ENCODE measurements at places on chromosomes 4 and X.

GRCh38 chrX:136597356-136597755, 50.6 kb upstream of the CD40LG start:
- no peak for DNase-seq

DNA sequence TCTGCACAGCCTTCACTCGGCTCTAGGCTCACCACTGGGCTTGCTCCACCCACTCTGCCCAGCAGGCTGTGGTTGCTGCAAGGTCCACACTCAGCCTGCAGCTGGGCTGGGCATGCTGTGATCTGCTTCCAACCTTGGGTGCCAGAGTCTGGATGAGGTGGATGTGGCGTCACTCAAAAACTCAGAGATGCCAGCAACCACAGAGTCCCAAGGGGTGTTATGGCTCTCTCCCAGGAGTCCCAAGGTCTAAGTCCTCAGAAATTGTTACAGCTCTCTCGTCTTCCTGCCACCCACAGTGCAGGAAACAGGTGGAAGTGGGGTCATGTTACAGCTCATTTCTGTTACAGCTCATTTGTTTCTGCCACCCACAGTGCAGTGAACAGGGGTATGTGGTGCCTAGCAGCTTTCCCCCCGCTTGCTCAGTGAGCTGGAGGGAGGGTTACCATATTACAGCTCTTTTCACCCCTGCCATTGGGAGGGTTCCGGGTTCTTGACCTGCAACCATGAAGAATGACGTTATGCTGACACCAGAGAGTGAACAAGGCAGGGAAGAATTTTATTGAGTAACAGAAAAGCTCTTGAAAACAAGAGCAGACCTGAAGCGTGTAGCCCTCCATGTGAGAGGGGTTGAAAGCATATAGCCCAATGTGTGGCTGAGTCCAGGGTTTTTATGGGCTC, 893.9 kb downstream of the PCDH7 start:
- DNase-seq = no peak

GRCh38 chrX:149512225-149512885, 7.2 kb upstream of the IDS start:
- DNase-seq = no peak

DNA sequence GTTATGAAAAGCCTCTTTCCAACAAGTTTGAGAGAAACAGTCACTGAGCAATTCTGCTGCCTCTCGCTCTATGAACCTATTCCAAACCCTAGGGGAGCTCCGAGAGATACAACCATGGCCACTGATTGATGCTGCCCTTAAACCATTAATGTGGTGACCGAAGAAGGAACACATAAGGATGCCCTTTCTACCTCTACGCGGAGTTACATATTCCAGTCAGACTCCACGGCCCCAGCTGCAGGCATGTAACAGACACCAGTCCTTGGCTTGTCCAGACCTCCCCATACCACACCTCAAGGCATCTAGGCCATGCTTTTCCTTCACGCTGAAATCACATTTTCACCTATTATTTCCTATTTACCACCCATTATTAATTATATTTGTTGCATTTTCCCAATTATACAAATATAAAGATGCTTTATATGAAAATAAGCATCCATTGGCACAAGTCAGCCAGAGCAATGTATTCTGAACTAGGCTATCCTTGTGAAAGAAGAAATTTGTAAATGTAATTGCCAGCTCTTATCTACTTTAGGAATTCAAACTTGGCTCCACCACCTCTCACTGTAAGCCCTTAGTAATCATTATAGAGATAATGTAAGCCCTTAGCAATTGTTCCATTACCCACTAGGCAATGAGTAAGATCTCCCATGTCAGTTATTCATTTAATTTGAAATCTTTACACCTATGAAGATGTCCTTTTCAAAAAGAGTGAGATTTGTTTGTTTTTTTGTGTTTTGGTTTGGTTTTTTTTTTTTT, 338.4 kb downstream of the NR3C2 start:
- DNase-seq = no peak

GRCh38 chrX:14616836-14617235, 87.5 kb downstream of the GLRA2 start:
- DNase-seq = no peak

GRCh38 chr4:80265571-80266252, 752 bp upstream of the FGF5 start:
- DNase-seq = no peak

GRCh38 chrX:29941287-29941686, 274.1 kb upstream of the MAGEB2 start:
- DNase-seq = no peak

DNA sequence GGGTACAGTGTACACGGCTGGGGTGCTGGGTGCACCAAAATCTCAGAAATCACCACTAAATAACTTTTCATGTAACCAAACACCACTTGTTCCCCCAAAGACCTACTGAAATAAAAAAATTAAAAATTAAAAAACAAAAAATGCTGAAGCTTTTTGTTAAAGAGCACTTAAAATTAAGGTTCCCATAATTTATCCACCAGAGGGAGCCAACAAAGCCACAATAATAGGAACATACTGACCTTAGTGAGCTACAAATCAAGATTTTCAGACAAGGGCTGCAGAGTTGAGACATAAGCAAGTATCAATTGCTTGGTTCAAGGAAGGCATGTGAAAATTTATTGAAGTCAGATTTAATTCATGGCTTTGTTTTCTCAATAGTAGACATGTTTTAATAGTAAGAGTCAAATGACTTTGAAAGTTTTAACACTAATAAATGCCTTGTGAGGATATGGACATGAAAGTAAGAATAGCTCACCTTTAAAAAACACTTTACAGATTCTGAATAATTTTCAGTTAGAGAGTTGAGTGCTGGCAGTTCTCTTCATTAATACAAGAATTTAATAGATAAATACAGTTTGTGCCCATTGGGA, 43.0 kb upstream of the SCOC start:
- no peak for DNase-seq

DNA sequence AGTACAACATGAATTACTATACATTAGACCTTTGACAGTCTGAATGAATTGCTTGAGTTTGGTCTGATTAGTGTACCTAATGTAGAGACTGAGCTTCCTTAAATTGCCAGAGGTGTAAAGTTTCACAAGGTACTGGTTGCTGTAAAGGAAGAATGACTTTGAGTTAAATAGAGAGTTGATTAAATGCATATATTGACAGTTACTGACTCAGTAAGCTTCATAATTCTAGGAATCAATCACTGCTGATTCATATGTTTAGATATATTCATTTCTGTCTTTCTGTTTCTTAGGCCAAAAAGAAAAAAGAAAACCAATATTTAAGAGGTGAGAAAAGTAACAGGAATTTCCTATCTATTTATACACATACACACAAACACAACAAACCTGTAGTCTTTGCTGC, 16.2 kb upstream of the ART3 start:
- no peak for DNase-seq

DNA sequence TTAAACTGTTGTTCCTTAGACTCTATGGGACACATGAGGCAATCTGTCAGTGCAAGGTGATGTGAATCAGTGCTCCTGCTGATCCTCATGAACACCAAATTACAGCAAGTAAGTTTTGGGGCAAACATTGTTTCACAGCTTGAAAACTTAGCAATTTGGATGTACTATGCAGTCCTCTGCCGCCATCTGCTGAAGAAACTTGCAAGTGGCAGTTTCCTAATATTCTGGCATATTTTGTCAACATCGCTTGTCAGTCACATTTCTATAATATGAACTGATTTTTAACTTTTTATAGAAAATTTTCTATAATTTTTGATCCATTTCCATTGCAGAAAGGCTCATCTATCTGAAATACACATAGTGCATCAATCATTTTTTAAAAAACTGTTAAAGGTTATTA, 56.3 kb downstream of the ZAR1 start:
- no peak for DNase-seq

DNA sequence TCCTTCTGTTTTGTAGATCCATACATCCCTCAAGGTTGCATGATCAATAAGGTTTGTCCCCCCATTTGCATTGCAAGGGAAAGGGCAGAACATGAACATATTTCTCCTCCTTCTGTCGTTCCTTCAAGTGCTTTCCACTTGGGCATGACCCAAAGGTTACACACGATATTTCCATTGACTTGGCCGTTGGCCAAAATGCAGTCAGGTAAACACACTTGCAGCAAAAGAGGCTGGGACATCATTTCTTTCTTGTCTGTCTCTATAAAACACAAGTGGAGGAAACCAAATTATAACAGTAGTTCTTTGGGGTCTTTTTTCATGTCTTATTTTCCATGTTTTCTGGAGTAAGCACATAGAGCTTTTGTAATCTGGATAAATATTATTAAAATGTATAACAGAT, 156.1 kb downstream of the FRAS1 start:
- no peak for DNase-seq

GRCh38 chrX:132665676-132666075, 176.8 kb upstream of the MBNL3 start:
- no peak for DNase-seq

- DNase-seq = no peak
Observed at GRCh38 chr4:41095973-41096372, 118.4 kb downstream of the APBB2 start.

DNA sequence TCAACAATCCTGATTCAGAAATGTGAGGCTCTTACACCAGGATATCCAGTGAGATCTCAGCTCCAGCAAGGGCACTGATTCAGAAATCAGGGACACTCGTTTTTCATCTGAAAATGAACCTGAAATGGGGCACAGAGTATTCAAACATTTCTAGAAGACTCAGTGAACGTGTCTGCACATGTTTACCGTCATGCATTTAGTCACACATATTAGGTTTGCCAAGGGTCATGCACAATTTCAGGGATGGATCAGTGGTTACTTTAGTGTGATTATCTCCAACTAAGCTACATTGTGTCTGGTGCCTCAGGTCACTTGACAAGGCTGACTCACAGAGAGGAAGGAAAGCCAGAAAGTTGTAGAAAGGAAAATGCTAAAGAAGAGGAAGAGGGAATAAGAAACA, 33.6 kb upstream of the SPANXN2 start:
- DNase-seq = no peak

- DNase-seq = no peak
Observed at GRCh38 chr4:6887591-6888371, 21.8 kb upstream of the TBC1D14 start.

DNA sequence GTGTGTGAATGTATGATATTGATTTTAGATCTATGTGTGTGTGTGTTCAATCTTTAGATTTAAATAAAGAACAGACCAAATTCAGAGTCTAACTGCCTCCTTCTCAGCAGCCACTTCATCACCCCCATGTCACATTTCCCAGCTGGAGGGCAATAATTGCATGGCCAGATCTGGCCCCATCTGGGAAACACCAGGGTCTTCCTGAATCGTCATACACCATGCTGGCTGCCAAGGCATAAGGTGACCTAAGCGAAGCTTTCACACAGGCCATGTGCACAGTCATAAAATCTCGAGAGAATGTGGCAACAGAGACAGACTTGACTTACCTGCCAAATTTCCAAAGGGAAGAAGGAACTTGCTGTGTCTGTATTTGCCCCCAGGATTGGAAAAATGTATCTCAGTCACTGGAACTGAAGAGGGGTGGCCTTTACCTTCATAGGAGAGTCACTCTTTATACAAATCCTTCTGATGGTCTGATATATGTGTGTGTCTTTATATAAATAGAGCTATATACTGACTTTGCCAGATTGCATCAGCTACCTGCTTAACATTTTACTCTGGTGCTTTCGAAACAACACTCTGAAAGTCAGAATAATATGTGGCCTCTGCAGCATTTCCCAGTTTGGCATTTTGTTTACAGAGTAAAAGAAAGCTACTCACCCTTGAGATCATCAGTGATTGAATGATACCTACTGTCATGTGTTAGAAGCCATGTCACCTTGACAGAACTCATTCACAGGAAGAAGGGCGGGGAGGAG, at the start of gene PLAC1:
TSS of gene PLAC1 (minus strand) at position 470 of the 758 bp plus-strand sequence. CDS start 91,789 bp downstream, outside the sequence.
- no peak for DNase-seq

GRCh38 chr4:47553329-47554125, 68.5 kb downstream of the ATP10D start:
- no peak for DNase-seq

- DNase-seq = no peak
Observed at GRCh38 chr4:108270466-108271450, 102.0 kb upstream of the LEF1 start.

- DNase-seq = no peak
Observed at GRCh38 chr4:57318703-57319102, 208.5 kb upstream of the IGFBP7 start.

DNA sequence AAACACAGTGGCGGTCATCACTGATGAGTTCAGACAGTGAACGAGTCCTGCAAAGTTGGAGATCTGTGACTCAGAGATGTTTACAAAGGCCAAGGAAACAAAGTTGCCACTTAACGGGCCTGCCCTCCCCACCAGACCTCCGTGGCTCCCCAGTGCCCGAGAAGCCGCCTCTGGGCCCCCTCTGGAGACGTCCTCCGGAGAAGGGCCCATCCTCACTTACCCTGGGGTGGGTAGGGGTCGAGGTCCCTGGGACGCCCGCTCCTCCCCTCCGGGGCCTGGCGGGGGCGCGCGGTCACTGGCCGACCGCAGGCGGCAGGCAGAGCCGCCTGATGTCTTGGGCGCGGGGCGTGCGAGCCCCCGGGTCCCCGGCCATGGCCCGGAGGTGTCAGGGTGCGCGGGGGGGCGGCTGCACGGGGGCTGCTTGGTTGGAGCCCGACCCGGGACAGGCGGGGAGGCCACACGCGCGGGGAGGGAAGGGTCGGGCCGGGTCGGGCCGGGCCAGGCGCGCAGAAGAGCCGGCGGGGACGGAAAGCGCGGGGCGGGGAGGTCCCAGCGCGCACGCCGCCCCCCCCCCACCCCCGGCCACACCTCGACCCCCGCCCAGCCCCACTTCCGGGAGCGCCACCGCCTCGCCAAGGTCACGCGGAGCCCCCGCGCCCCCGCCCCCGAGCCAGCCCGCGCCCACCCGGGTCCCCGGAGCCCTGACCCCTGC, 529 bp downstream of the DHRSX start:
- no peak for DNase-seq

DNA sequence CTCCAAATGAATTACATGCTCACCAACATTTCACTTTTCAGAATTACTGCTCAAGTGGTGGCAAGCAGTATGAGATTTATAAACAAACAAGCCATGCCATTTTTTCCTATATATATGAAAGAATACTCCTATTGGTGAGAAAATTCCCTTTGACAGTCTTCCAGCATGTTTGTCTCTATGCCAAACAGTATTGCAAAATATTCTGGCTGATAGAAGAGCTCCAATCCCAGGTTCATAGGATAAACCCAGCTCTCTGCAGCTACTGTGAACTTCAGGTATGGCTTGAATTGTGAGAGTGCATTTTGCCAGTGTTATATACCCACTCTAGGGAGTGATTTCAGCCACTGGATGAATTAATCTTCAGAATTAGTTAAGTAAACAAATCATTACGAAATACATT, 108.8 kb downstream of the MAGEC2 start:
- no peak for DNase-seq

DNA sequence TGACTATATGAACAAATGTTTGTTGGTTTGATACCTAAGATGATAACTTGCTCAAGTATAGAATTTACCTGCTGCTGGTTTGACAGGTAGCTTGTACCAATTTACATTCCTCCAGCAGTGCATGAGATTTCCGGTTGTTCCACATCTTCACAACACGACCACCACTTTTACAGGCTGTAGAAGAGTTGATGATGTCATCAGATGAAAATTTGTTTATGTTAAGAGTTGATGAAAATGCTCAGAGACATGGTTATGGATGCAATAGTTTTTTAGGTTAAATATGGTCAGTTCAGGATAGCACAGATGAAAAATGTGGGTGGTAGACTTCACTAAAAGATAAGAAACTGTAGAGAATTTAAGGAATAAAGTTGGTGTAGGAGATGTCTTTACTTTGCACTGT, 468.3 kb downstream of the PCDH18 start:
- DNase-seq = no peak

- no peak for DNase-seq
Observed at GRCh38 chrX:13658602-13659001, 5.7 kb downstream of the TCEANC start.
